Activated CD4-positive, alpha-beta memory T cell treated with anti-CD3 and anti-CD28 coated beads, Interleukin-2, amount 10 ng/mL, durations not matched to agents 7 days and 5 days (primary cell): ENCODE measurements at places on chromosomes 2 and 18.

DNA sequence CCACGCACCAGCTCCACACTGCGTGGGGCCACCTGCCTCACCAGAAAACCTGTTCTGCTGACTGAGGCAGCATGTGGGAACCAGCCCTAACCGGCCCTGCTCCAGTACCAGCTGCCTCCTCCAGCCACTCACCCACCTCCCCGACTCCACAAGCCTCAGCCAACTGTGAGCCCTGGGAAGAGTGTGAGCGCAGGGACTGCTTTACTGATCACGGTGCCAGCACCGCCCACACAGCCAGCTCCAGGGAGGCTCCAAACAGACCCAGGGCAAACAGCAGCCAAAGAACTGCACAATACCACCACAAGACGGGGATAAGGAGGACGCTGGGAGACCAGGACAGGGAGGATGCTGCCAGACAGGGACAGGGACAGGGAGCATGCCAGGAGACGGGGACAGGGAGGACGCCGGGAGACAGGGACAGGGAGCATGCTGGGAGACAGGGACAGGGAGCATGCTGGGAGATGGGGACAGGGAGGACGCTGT is 28.4 kb downstream of the EIPR1 start:
- H3K4me3 ChIP-seq: no peak overlapping the region
- DNase-seq: no peak
- peaks cover 68% of the 10 kb centered on the region for H3K36me3 ChIP-seq
- no peaks in the 10 kb centered on the region for H3K27me3 ChIP-seq
- no peak overlapping the region for H3K27ac ChIP-seq

GRCh38 chr2:109342930-109343329 is 213.9 kb downstream of the SH3RF3 start:
- DNase-seq: no peak
- H3K4me1 ChIP-seq: peaks cover 29% of the 10 kb centered on the region
- H3K4me3 ChIP-seq: no peak overlapping the region
- H3K27me3 ChIP-seq: peaks cover 52% of the 10 kb centered on the region
- no peak overlapping the region for H3K27ac ChIP-seq

DNA sequence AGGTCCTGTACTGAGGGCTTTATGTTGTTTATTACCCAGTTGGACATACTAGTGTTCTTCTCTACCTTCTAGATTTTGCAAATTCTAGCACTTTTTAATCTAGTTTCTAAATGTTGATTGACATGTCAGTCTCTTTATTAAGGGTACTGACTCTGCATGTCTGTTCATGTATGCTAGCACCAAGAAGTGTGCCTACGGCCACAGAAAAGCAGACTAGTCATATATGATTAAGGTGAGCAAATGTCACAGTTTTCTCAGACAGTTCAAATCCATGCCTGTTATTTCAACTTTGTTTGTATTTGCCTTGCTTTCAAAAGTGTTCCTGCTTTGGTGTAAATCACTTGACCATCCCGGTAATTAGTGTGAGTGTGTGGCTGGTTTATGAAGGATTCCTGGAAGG is 145.0 kb upstream of the DSEL start:
- no peaks in the 10 kb centered on the region for H3K4me1 ChIP-seq
- H3K27ac ChIP-seq: no peak overlapping the region
- no peaks in the 10 kb centered on the region for H3K36me3 ChIP-seq
- no peak for DNase-seq

DNA sequence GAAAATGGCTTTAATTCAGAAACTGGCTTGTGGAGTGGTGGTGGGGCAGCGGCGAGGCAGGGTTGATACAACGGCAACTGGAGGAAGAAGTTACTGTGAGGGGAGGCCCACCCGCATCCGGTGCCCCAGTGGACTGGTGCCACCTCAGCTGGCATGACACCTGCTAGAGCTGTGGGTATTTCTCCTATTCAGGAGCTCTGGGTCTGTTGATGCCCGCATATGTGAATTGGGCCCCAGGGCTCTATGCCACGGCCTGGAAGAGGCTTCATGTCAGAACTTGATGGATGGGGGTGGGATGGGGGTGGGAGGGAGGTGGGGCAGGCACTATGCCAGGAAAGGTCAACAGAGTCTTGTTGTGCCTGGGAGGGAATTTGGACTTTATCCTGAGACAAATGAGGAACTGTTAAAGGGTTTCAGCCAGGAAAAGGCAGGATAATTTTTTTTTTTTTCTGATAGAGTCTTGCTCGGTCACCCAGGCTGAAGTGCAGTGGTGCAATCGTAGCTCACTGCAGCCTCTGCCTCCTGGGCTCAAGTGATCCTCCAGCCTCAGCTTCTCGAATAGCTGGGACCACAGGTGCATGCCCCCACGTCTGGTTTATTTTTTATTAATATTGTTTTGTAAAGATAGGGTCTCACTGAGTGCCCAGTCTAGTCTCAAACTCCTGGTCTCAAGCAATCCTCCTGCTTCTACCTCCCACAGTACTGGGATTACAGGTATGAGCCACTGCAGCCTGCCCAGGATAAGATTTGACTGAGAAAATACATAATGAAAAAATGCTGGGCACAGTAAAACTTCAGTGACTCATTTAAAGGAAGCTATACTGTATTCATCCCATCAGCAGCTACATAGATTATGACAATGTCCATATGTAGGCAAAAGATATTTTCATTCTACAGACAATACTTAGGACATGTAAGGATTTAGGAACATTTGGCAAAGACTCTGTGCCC is 52.6 kb downstream of the SH2D6 start:
- no peak for DNase-seq
- no peak overlapping the region for H3K4me3 ChIP-seq
- no peaks in the 10 kb centered on the region for H3K27me3 ChIP-seq
- no peak overlapping the region for H3K27ac ChIP-seq
- H3K36me3 ChIP-seq: no peaks in the 10 kb centered on the region
- no peaks in the 10 kb centered on the region for H3K4me1 ChIP-seq

DNA sequence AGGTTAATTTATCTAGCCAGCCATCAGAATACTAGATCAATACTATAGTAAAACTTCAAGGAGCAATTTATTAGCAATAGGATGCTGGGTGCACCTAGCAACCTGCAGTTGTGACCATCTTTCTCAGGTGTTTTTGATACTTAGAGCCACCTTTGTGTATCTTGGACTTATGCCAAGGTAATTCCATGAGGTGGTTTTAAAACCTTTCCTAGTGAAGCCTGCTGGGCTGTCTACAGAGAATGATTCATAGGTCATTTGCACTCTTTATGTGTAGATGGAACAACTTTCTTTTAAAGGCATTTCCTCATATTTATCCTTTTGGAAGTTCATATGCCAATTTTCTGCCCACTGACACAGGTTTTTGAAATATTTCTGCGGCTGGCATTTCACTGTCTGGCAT is 1030.1 kb upstream of the POU3F3 start:
- no peak overlapping the region for H3K4me3 ChIP-seq
- no peak for DNase-seq
- no peaks in the 10 kb centered on the region for H3K4me1 ChIP-seq
- no peaks in the 10 kb centered on the region for H3K36me3 ChIP-seq

DNA sequence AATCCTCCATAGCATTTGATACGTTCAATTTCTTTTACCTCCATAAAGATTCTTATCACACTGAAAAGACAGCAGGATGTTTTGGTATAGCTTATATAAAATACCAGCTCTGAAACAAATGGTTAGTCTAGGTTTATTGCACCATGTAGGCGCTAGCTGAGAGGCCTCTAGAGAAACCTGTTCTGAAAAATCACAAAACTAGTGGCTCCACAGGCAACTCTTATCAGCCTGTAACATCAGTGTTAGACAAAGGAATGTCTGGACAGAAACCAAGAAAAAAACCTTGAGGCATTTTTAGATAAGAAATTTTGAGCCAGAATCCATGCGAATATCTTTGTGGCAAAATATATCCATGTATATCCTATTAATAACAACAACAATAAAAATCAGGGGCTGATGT is 440.4 kb upstream of the MAP2 start:
- no peak for DNase-seq
- H3K4me3 ChIP-seq: no peak overlapping the region
- H3K36me3 ChIP-seq: no peaks in the 10 kb centered on the region
- no peaks in the 10 kb centered on the region for H3K4me1 ChIP-seq
- H3K27ac ChIP-seq: no peak overlapping the region
- no peaks in the 10 kb centered on the region for H3K27me3 ChIP-seq

- H3K4me3 ChIP-seq: no peak overlapping the region
- H3K27me3 ChIP-seq: no peaks in the 10 kb centered on the region
- peaks cover 98% of the 10 kb centered on the region for H3K4me1 ChIP-seq
- DNase-seq: no peak
These were observed 12.1 kb downstream of the HK2 start for GRCh38 chr2:74845991-74846390.

DNA sequence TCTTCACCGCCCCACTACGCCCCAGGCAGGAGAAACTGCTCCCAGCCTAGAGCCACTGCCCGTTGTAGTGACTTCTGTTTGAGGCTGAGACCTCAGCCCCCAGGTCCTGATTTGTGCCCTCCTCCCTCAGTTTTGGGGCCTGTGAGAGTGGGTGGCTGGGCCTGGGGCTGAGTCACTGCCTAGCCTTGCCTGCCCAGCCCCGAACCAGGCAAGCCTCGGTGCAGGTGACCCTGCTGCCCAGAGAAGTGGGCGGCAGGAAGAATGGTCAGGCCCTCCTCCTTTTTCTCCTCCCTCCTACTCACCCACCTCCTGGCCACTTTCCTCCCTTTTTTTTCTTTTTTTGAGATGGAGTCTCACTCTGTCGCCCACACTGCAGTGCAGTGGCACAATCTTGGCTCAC is 66.6 kb downstream of the ZFP36L2 start:
- peak overlapping the region; percentile 98 for H3K27ac ChIP-seq
- DNase-seq: no peak
- peak overlapping the region; percentile 22 for H3K4me3 ChIP-seq
- H3K4me1 ChIP-seq: peaks cover 60% of the 10 kb centered on the region

- H3K4me3 ChIP-seq: no peak overlapping the region
- H3K4me1 ChIP-seq: no peaks in the 10 kb centered on the region
- no peak for DNase-seq
- H3K36me3 ChIP-seq: no peaks in the 10 kb centered on the region
- no peak overlapping the region for H3K27ac ChIP-seq
These were observed 45.8 kb upstream of the PTPRM start for GRCh38 chr18:7521226-7521856.

- H3K27me3 ChIP-seq: peaks cover 23% of the 10 kb centered on the region
- peaks cover 5% of the 10 kb centered on the region for H3K4me1 ChIP-seq
- no peak for DNase-seq
These were observed 17.5 kb downstream of the SIGLEC15 start for GRCh38 chr18:45843019-45843418.

DNA sequence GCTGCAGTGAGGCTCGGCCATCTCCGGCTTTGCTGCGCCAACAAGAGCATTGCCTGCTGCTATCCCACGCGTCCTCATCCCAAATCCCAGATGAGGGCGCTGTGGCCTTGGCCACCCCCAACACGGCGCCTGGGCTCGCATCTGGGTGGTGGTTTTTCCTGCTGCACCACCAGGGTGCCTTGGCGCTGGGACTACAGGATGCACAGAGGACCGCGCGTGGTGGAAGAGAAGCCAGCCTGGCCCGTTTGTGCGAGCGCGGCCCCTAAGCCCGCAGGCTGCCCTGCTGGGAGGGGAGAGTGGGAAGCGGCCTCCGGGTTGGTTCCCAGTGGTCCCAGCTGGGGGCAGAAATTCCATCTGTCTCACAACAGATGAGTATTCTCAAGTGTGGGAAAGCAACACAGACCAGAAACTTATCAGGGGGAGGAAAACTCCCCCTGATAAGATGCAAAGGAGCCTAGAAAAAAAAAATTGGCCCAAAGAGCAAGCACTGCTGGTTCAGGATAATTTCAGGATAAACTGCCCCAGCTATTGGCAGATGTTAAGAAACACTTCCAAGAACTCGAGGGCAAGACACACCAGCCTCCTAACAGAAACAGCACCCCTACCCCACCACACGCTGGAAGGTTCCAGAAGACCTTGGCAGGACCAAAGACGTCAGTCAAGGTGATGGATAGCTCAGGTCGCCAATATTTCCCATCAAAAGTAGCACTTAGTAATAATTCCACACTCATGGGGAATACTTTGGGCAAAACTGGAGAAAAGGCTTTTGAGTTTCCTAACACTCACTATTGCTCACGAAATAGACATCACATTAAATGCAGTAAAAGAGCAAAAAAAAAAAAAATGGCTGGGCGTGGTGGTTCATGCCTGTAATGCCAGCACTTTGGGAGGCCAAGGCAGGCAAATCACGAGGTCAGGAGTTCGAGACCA is 152.1 kb downstream of the PXDN start:
- no peak overlapping the region for H3K4me3 ChIP-seq
- peaks cover 1% of the 10 kb centered on the region for H3K4me1 ChIP-seq
- DNase-seq: no peak
- peaks cover 1% of the 10 kb centered on the region for H3K27me3 ChIP-seq

DNA sequence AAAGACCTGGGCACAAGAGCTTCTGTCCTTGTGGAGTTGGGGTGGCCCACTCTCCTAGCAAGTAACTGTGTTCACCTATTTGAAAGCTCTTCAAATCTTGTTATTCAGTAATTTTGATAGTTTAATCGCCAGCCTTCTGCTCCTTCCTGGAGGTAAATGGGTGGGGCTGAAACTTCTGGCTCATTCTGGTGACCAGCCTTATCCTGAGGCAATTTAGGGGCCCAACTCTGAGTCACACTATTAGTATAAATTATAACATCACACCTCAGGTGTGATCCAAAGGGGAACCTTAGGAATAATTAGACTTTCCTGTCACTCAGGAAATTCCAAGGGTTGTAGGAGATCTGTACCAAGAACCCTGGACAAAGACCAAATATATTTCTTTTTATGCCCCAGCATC is 255.8 kb upstream of the RGPD4 start:
- H3K27me3 ChIP-seq: no peaks in the 10 kb centered on the region
- no peaks in the 10 kb centered on the region for H3K36me3 ChIP-seq
- no peaks in the 10 kb centered on the region for H3K4me1 ChIP-seq
- no peak overlapping the region for H3K4me3 ChIP-seq
- H3K27ac ChIP-seq: no peak overlapping the region

- H3K27ac ChIP-seq: no peak overlapping the region
- H3K27me3 ChIP-seq: peaks cover 8% of the 10 kb centered on the region
- H3K4me3 ChIP-seq: no peak overlapping the region
- DNase-seq: no peak
These were observed 12.0 kb downstream of the RUFY4 start for GRCh38 chr2:218081063-218081462.

- H3K4me3 ChIP-seq: no peak overlapping the region
- peaks cover 82% of the 10 kb centered on the region for H3K27me3 ChIP-seq
- DNase-seq: no peak
- no peaks in the 10 kb centered on the region for H3K4me1 ChIP-seq
These were observed 11.2 kb downstream of the POU3F3 start for GRCh38 chr2:104865096-104865470.
